Stimulated activated CD8-positive, alpha-beta memory T cell treated with anti-CD3 and anti-CD28 coated beads, Interleukin-4, amount 100 ng/mL, for 1 hour (primary cell): ENCODE measurements at places on chromosomes 2 and 18.

DNA sequence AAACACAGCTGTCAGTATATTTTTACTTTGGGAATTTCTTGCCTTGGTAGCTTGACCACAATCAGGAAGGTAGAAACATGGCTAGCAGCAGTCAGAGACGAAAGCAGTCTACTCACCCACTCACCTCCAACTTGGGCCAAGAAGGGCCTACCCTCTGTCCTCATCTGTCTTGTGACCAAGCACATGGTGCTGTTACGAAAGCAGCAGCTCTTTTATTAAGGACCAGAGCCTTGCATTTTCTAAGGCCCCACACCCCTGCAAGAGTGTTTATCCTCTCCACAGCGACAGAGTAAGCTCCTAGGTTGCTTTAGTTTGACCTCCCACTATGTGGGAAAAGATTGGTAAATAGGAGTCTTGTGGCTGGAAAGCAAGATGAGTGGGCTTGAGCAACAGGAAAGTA, 31.3 kb upstream of the MSTN start:
- DNase-seq = no peak

DNA sequence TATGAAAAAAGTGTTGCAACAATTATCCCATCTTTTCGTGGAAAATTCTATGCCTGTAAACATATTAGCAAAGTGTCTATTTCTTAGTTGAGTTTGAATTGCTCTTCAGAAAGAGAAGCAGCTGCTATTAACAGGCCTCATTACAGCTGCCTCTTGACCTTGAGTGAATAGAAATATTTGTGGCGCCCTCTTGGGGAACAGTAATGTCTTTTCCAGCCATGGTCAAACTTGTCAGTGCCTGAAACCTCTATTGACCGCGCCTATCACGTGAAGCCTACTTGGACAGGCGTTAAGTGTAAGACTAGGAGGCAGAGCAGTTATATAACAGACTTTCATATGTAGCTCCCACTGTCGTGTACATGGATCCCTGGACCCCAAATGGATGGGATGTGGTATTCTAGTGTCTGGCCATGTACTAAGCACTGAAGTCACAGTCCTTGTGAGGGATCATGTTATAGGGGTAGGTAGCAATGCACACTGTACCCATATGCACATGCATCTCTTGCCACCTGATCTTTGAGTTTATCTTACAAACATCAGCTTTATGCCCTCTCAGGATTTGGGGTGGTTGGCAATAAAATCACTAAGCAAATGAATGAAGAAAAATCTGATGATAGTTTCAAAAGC, 245.0 kb downstream of the PTGR3 start:
- DNase-seq = no peak

DNA sequence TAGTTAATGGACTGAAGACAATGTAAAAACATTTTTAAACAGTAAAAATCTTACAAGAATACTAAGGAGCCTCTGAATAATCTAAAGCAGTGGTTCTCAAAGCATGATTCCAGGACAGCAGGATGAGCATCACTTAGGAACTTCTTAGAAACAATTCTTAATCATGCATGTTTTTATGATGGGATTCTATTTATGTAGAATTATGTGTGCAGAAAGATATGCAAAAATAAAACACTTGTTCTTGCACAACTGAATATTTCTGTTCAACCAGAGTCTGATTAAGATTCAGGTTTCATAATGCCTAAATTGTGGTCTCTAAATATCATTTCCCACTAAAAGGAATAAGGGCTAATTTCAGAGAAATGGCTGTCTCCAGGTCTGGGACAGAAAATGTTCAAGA, 69.2 kb upstream of the MTIF2 start:
- DNase-seq = no peak

DNA sequence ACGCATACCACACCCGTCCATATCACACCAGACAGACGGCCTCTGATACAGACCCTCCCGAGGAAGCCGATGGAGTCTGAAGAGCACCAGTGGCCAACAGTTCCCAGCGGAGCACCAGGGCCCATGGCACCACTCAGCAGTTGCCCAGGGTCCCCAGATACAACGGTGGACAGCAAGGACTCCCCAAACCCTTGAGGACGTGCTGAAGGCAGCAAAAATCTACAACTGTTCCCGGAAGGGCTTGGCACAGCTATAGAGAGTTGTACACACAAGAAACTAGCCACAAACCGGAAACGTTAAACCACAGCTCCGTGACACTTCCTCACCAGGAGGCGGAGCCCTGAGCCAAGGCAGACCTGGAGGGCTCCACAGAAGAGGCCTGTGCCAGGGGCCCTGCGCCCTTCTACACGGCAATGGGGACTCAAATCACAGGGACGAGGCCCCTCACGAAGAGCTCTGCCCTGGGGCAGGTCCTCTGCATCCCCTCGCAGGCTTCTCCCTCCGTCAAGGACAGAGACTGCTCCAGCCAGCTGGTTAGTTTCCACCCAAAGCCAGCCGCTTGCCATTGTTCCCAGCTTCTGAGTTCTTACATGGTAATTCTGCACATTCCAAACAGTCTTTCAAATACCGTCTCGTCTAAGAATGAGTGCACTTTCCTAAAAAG, 133.4 kb downstream of the HDAC4 start:
- DNase-seq = peak; percentile 84
